ENCODE measurements at places on chromosomes 5 and 9.

DNA sequence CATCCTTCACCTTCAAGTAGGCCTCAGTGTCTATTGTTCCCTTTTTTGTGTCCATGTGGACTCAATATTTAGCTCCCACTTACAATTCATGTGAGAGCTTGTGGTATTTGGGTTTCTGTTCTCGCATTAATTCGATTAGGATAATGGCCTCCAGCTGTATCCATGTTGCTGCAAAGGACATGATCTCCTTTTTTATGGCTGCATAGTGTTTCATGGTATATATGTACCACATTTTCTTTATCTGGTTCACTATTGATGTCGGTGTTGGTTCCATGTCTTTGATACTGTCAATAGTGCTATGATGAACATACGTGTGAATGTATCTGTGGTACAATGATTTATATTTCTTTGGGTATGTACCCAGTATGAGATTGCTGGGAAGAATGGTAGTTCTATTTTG lies 113.7 kb downstream of the FGF18 start:
- no peak for DNase-seq

DNA sequence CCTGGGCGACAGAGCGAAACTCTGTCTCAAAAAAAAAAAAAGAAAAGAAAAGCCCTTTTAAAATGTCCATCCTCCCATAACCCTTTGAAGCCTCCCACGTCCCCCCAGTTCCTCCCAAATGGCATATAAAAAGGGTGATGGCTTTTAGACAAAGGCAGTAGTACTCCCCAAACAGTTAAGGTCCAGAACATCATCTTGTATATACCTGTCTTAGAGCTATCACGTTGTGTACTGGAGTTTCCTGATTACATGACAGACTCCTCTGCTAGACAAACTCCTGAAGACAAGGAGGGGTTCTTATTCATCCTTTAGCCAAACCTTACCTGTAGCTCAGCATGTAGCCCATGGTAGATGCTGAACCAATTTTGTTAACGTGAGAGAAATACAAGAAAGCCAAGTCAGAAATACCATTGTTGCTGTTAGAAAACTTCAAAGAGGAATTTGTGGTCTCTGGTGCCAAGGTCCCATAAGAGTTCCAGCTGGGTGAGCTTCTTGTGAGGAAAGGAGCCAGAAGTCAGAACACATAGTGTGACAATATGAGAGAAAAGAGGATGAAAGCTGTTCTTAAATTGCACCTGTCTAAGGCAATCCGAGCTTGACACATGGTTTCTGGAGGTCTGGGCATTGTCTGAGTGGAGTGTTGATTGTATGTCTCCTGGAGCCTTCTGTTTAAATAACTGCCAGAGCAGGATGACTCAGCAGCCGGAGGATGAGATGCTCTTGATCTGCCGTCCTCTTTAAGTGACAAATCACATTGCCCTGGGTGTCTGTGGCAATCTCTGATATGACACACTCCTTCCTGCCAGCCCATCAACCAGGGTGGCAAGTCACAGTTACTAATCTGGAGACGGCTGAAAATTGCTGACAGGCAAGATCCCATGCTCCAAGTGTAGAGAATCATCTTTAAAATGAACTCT lies 69.1 kb downstream of the ARRDC3 start:
- peak; percentile 72 for DNase-seq

DNA sequence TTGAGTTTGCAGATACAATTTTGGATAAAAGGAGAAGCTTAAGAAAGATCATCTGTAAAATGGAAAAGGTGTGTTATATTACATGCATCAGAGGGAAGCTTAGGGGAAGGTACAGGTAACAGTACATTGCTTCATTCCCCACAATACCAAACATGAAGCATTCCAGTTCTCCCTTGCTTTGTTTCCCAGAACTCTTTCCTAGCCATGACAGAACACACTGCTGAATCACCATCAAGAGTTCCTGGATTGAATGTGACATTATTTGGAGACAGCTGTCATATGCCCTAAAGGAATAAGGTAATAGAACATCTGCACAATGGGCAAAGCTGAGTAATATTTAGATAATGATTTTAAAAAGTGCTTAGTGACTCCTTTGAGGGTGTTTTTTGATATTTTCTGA lies 303.5 kb upstream of the ST8SIA4 start:
- DNase-seq = no peak

- no peak for DNase-seq
Measured at GRCh38 chr5:179375236-179375685, 30.0 kb upstream of the ADAMTS2 start.

GRCh38 chr5:175742290-175742994 lies 84.6 kb downstream of the HRH2 start:
- no peak for DNase-seq

GRCh38 chr9:34446468-34446891 lies 11.9 kb downstream of the FAM219A start:
- DNase-seq = no peak

GRCh38 chr5:93800988-93801811 lies 59.8 kb upstream of the POU5F2 start:
- no peak for DNase-seq

DNA sequence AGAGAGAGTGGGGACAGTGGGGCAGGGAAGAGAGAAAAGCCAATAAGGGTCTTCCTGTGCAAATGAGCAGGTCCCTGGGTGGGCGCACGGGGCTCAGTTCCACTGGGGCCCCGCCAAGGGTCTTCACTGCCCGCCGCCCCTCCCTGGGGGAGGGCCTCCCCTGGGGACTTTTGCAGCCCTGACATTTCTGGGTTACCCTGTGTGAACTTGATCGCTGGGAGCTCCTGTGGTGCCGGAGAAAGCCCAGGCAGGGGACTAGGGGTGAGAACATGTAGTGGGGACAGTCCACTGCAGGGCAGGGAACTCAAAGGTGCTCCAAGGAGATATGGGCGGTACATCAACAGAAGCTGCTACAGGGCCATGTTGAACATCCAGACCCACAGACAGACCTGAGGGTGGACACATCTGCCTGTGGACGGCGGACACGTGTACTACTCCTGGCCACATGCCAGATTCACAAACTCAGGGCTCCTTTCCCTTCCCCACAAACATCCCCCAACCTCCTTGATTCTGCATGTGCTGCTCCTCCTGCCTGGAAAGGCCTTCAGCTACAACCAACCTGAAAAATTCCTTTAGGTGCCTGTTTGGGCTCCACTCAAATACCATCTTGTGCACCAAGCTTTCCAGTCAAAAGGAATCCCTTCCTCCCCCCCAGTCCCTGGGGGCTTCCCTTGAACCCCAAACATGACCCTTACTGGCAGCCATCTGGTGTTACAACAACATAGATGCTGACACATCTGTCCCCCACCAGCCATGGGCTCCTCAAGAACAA lies 43.0 kb upstream of the NEK6 start:
- no peak for DNase-seq

GRCh38 chr9:27763831-27764230 lies 190.6 kb upstream of the C9orf72 start:
- no peak for DNase-seq

DNA sequence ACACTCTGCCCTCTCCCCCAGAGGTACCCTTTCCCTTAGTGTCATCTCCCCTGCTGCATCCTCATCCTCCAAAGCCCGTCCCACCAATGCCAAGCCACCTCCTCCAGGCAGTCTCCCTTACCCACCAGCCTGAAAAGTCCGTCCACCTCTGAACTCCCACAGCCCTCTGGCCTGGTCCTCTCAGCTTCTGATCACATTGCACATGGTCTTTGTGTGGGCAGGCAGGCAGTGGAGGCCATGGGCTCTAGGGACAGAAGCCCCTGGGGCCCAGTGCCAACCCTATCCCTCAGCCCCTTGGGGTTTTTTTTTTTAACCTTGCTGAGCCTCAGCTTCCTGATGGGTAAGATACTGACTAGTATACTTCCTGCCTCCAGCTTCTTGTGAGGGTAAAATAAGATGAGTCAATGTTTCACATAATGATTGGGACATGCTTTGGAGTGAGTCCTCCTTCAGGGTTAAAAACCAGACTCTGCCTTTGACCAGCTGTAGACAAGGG lies 19.4 kb downstream of the CSF1R start:
- peak; percentile 74 for DNase-seq

GRCh38 chr9:8457055-8457454 lies 657.5 kb upstream of the DMAC1 start:
- DNase-seq = no peak

DNA sequence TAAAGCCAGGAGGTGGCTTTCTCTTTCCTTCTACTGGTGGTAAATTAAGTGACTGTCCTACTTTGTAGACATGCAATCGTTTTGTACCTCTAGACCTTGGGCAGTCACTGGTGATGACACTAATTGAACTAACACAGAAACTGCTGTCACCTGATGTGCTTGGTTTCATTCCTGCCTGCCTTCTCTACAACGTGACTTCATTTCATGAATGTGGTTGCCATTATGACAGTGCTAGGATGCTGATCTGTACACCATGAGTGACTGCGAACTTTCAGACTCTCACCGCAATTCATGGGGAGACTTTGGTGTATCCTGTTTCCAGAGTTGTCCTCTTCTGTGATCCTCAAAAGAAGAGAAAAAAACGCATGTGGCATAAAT lies 47.5 kb downstream of the UBE2QL1 start:
- DNase-seq = no peak

- DNase-seq = no peak
Measured at GRCh38 chr5:1004461-1005248, 3.9 kb upstream of the NKD2 start.

- DNase-seq = no peak
Measured at GRCh38 chr9:83557771-83558170, 19.6 kb upstream of the FRMD3 start.

- no peak for DNase-seq
Measured at GRCh38 chr5:41893074-41893851, 10.9 kb upstream of the RIMOC1 start.

GRCh38 chr5:19977099-19977498 lies 10.9 kb downstream of the CDH18 start:
- no peak for DNase-seq

All from HL-60 (cell line).